ENCODE measurements at places on chromosomes 4 and X.

DNA sequence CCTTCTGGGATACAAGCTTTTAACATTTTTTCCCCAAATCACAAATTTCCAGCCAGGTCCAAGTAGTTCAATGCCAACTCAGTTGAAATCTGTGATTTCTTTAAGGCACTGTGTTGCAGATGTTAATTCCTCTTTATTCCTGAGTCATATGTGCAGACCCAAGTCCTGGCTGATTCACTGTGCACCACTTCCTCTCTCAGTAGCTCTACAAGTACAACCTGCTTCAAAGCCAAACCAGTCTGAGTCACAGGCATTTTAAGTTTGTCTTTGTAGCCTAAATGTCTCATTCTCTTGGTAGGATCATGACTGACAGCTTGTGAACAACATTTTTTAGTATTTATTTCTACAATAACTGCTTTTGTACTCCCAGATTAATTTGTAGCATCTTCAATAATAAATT lies 165.6 kb upstream of the S100G start:
- DNase-seq = no peak

DNA sequence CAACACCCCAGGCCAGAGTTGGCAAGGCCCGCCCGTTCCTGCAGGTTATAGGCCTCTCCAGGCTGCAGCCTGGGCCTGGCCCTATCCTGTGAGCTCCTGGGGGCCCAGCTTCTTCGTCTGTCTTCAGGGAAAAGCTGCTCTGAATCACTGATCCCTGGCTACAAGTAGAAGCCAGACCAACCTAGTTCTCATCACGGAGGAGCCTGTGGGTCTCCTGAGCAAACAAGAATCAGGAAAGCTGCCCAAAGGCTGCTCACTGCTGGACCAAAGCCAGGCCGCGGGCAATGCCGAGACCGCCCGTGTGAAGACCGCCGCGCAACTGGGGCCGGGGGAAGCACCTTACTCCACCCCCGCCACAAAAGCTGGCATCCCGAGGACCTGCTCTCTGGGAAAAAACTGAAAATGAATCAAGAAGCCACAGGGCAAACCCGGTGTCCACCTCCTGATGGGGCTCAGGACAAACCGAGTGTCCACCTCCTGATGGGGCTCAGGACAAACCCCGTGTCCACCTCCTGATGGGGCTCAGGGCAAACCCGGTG lies 12.8 kb downstream of the CTBP1 start:
- no peak for DNase-seq

DNA sequence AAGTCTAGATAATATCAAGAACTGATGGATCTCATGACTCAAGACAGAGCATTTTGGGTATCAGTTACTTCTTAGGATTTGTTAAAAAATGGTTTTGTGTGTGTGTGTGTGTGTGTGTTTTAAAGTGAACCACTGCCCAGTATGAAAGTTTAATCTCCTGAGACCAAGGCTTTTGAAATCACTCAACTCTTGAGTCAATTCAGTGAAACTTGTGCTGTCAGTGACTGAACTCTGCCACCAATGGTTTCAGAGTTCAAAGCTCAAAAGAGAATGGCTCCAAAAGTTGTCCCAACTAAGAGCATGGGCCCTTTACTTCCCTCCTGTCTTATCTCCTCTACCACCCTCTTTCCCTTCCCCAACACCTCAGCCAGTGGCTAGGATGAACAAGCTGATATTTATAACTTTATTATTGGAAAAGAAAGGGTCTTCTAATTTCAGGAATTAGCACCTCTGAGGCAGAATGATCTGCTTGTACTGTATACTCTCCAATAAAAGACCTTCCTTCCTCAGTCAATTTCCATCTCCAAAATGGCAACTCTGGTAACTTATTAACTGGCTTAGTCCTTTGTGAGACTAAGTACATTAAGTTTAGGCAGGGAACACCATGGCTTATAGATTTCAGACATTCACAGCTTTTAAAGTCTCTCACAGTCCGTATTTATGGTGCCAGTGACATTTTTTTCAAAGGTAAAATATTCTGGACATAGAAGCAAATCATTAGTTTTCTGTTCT lies 152.2 kb downstream of the REPS2 start:
- DNase-seq = no peak

DNA sequence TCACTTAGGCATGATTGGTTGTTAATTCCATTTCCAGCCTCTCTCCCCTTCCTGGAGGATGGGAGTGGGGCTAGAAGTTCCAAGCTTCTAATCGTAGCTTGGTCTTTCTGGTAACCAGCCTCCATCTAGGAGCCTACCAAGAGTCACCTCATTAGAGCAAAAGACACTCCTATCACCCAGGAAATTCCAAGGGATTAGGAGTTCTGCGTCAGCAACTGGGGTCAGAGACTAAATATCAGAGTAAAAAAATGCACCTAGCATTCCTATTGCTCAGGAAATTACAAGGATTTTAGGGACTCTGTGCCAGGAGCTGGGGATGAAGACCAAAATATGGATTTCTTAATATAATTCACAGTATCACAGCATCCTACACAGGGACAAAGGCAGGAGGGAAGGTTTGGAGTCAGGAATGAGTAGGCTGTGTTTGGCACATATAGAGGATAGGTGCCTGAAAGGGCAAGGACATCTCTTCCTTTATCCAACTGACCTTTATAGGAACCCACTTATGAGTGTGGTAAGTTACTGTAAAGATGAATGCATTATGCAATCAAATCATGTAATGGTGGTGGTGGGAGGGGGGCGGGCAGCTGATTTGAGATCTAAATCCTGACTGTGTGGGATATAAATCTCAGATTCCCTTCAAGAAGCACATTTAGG lies 30.5 kb upstream of the LIMCH1 start:
- DNase-seq = no peak

- no peak for DNase-seq
Measured at GRCh38 chr4:47442980-47443379, 20.5 kb downstream of the COMMD8 start.

DNA sequence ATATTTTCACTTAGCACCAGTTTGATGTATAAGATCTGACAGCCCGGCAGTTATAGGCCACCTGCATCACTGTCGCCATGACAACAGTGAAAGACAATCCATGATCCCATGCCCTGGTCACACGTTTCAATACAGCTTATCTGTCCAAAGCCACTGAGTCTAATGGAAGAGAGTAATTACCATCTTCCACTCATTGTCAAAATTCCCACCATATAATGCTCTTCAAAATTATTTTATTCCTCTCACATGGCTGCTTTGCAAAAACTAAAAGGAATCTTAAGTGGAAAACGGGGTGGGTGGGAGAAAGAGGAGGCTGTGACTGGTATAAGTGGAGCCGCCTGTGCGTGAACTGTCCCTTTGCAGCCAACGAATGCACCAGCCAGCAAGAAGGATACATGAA lies 44.2 kb downstream of the MAML3 start:
- no peak for DNase-seq

GRCh38 chrX:17298564-17298963 lies 76.4 kb upstream of the NHS start:
- DNase-seq = no peak
